Activated CD4-positive, alpha-beta T cell treated with anti-CD3 and anti-CD28 coated beads for 48 hours (primary cell): ENCODE measurements at places on chromosomes 5 and 9.

DNA sequence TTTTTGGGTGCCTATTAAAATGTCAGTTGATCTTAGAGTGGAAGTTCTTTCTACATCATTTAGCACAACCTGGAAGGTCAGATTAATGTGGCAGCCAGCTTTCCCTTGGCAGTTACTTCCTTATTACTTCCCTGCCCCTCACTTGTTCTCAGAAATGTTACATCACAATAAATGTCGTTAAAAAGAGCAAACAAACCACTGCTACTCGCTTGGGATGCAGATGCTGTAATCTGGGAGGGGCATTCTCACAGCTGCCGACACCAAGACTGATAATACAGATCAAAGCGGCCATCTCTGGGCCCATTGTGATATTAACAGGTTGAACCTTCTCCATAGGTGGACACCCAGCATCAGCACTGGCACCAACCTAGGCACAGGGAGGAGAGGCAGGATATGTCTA is 29.3 kb downstream of the PLAC8L1 start:
- DNase-seq = no peak

DNA sequence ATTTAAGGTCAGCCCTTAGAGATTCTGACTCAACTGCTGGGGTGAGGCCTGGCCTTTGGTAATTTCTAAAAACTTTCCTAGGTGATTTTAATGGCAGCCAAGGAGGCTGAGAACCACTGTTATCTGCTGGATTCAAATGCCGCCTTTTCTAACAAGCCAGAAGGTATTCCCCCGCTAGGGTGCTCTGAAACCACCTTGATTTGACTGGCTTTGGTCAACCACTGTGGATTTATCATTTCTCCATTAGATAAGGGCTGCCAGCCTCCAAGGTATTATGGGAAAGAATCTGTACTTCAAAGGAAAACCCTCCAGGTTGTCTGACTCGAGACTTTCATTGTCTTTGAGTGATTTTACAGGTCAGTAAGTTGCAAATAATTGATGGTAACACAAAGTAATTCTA is 4.3 kb downstream of the ANXA6 start:
- DNase-seq = peak; percentile 38

DNA sequence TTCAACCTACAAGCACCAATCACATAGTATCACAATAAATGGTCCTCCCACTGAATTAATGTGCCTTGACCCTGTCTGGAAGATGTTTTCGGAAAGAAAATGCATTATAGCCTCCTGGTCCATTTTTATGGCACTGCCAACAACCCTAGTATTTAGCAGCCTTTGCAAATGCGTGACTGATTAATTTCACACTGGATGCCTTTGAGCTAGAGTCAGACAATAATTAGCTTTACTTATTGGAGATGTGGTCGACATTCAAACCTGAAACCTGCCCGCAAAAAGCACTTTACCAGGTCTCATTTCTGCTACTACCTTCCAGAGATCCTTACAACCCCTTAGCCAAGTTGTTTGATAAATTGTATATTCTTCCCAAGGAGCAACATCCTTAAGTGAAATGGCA is 119.3 kb upstream of the DPYSL3 start:
- DNase-seq = no peak

DNA sequence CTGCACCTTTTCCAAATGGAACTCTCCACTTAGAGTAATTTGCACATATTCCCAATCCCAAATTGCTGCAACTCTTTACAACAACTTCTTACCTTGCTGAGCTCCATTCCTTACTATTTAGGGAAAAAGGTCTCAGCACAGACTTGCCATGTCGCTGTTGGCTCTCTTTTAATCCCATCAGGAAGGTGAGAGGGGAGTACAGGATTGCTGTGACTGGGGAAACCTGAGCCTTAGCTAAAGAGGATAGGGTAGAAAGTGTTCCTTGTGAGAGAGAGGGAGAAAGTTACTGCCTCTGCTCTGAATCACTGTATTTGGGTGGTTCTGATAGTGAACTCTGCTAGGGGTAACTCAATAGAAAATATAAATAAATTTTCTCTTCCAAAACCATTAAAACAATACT is 43.7 kb upstream of the GABRA1 start:
- no peak for DNase-seq

DNA sequence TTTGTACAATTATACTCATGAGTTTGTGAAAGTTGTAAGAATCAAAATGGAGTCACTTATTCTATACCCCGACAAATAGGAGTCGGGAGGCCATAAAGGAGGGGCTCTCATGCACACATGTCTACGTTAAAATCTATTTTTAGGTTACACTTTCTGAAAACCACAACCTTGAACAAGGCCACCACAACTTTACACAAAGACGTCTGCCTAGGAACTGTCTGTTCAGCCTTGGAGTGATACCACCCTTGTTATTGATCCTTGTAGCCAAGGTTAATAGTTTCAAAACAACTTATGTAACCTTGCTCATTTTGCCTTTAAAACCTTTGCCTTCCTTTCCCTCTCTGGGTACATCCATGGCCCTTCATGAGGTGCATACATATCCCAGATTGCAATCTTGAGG is 4.1 kb upstream of the NDFIP1 start:
- DNase-seq = no peak

DNA sequence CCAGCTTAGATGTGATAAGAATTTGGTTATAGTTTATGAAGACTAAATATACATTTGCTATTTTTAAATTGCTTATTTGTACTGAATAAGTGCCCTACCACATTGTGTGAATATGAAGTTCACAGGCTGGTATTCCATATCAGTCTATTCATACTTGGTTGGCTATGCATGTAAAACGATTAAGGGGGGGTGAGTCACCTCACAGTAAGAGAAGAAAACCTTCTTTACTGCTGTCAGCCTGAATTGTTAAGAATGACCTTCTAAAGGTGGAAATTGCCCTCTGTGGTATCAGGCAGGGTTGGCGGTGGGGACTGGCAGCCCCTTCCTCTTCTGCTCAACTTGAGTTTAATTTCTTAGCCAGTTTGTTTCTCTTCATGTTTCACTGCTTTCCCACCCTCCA is 127.0 kb upstream of the RPS23 start:
- DNase-seq = no peak

DNA sequence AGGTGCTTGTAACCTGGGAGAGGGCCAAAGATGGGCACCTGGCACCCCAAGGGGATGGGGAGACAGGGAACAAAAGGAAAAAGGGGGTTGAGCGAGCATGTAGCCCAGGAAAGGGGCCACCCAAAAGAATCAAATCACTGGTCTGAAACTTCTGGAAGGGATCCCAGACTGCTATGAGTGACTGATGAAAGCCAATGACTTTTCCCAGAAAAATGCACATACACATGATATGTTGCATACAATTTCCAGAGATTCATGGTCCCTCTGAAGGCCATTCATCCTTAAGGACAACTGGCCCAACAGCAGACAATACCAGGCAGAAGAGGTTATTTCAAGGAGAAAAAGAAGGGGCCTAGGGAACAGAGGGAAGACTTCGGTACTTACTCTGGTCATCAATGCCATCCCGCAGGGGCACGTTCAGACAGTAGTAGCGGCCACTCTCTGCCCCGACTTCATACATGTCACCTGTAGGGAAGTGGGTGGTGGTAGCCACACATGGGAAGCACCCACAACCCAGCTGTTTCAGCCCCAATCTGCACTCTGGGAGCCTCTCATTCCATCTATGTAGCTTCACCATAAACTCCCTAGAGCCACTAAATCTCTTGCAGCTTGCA is 8.4 kb downstream of the HDAC3 start:
- no peak for DNase-seq

DNA sequence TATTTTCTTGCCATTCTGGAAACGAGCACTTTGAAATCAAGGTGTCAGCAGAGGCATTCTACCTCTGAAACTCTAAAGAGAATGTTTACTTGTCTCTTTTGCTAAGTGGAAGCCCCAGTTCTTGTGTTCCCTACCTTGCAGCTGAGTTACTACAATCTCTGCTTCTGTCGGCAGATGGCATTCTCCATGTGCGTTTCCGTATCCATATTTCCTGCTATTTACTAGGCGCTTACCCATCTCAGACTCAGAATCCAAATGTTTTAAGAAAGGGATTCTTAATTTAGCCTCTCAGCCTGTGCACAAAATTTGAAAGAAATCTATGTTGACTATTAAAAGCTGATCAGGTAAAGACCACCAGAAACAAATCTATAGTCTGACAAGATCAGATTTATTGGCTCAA is 221.3 kb upstream of the FTMT start:
- no peak for DNase-seq

DNA sequence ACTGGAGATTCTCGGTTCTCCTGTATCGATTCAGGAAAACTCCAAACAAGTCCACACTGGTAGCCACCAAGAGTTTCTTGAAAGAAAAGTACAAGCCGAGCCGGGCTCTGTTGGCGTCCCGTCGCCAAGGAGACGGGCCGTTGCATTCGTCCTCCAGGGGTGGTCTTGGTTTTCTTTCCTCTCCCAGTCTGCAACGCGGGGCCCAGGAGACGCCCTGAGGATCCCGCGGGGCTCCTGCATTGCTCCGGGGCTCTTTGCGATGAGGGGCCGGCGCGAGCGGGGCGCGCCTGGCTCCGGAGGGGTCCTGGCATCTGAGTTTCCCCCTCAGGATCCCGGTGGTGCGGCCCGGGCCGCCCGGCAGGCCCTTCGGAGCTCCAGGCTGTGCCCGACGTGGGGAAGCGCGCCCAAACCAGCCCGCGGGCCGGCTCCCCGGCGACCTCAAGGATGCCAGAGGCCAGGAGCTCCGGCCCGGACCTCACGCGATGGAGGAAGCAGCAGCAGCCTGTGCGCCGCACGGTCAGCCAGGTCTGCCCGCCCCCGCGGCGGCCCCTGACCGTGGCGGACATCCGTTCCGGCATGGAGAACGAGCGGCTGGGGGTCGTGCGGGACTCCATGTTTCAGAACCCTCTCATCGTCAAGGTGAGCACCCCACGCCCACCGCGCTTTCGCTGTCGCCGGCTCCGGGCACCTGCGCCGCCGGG is at the start of gene CFAP77:
Gene CFAP77 (plus strand): TSS at position 384 of the 701 bp plus-strand sequence. CDS start 61 bp downstream, at position 445.
- peak; percentile 48 for DNase-seq

DNA sequence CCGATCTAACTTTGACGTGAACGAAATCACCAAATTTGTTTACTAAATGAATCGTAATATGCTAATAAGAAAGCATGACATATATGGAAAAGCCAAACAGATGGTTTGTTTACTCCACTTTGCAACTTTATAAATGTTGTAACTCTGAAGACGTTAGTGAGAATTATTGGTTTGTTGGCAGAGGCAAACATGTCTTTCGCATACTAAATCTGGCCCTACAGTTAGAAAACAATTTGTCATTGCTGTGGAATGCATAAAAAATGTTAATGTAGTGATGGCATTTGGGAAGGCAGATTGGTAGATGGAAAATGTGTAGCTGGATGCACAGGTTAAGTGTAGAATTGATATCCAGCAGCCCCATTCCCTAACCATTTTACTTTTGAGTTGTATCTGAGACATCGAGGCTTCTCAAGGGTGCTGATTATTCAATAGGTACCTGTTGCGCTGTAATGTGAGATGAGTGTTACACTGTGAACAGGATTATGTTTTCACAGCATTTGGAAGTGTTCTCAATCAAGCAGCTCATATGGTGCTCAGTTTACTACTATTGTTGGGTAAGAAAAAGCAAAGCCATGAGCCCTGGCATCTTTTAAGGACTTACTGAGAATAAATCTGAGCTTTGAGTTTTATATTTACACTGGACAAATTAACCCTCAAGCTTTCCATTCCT is 444.8 kb downstream of the BNC2 start:
- no peak for DNase-seq

DNA sequence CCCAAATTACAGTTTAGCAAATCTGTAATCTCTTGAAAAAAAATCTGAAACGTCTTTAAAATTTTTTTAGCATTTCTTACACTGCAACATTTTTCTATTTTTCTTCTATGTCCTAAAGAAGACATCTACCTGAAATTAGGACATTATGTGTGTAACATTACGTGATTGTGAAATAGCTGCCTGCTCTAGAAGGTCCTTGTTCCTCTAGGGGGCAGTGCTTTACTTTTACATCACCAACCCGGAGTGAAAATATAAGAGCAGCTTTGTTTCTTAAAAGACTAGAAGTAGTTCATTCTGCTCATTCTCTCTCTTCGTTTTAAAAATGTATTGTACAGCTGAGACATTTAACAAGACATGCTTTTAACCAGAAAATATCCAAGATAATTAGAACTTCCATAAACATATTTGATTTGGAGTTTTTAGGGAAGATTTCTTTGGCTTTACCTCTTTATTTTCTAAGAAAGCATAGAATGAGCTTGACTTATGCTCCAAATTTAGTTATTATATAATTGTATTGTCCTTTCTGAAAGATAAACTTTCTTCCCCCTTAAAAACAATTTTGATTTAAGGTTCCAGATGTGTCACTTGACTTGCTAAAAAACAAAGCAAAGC is 48.1 kb upstream of the RIOK2 start:
- DNase-seq = peak; percentile 21

DNA sequence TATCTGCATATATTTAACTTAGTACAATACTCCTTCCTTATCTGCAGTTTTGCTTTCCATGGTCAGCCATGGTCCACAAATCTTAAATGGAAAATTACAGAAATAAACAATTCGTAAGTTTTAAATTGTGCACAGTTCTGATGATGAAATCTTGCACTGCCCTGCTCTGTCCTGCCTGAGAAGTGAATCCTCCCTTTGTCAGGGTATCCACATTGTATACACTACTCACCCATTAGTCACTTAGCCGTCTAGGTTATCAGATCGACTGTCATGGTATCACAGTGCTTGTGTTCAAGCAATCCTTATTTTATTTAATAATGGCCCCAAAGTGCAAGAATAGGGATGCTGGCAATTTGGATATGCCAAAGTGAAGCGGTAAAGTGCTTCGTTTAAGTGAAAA is 8.3 kb upstream of the YTHDC2 start:
- no peak for DNase-seq

GRCh38 chr5:169006842-169007790 is 293.8 kb downstream of the SLIT3 start:
- DNase-seq = no peak

GRCh38 chr9:136051453-136051836 is 43.6 kb downstream of the NACC2 start:
- no peak for DNase-seq

- DNase-seq = no peak
These were observed 14.1 kb downstream of the MAN2A1 start for GRCh38 chr5:109703829-109704228.

GRCh38 chr9:116274293-116274692 is 120.7 kb downstream of the PAPPA start:
- no peak for DNase-seq

GRCh38 chr9:15218994-15219393 is 88.0 kb downstream of the TTC39B start:
- DNase-seq = no peak

- no peak for DNase-seq
These were observed 11.9 kb downstream of the DNAH5 start for GRCh38 chr5:13932561-13932960.

DNA sequence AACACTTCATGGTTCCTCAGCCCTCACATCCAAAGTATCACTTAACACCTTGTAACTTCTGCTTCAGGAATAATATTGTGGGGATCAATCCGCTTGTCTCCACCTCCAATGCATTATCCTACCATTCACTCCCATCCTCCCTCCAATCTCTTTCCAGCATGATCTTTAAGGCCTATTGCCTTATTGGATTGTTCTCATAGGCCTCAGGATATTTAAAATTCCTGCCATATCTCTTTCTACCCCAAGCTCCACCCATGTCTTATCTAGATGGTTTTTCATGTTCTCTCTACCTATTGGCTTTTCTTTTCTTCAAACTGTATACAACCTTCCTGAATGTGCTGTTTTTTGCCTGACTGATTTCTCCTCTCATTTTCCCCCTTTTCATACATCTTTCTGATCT is 7.2 kb downstream of the KDM4C start:
- no peak for DNase-seq
